ENCODE measurements at places on chromosomes 3 and 15.

- DNase-seq = no peak
Observed at GRCh38 chr3:123657568-123657967, 72.7 kb upstream of the HACD2 start.

DNA sequence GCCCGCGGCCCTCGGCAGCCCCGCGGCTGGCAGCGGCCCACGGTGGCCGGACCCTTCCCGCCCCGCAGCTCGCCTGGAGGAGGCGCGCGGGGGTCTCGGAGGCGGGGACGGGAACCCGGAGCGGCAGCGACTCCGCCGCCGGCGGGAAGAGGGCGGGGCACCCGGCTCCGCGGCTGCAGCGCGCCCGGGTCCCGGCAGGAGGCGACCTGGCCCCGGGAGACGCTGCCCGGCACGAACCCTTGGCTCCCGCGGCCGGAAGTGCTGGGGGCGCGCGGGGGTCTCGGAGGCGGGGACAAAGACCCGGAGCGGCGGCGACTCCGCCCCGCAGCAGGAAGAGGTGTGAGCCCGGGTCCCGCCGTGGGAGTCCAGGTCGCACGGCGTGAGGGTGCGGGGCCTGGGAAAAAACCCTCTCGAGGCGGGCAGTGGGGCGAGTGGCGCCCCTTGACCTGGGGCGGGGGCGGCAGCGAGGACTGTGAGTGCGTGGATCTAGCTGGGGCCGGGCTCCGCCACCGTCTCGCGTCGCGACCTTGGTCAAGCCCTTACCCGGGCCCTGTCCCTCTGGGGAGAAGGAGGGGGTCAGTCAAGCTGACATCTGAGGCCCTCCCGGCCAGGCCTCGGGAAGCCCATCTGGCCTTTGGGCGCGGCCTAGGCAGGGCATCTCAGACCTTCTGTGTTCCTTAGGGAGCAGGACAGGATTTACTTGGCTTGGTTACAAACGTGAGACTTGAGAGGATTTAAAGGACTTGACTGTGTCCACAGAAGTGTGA, at the start of gene CIB2:
TSS of gene CIB2 (minus strand) at position 151 of the 767 bp plus-strand sequence. CDS start 230 bp downstream, outside the sequence.
- DNase-seq = peak; percentile 77

DNA sequence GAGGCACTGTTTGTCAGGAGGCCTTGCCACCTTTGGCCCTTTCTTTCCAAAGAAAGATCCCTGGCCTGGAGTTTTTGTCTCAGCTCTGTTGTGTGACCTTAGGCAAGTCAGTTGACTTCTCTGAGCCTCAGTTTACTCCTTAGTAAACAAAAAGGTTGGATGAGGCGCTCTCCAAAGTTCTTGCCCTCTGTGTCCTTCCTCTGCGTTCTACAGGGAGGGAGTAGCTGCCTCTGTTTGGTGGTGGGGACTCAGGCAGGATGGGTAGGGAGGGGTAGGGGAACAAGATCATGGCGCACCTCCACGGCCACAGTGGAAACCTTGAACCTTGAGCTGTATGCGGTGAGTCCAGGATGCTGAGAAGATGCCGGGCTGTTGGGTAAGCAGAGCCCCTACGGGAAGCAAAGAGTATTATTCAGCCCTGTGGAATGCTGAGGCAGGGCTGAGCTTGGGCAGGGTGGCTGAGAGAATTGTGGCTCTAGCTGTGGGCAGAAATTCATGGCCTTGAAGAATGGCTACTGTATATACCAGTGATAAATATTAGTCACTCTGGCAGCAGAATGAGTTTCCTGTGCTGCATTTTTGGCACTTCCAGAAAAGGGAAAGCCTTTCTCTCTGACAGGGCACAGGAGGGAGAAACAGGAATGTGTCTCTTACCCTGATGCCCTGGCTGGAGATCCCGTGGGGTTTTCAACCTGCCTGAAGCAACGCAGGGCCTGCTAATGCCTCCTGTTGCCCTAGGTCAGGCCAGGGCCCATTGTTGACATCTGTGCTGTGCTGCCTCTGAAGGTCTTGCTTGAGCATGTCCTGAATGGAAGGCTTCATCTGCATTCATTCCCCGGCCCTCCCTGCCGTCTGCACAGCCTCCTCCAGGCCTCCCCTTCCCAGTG, 39.9 kb downstream of the SMAD3 start:
- no peak for DNase-seq

DNA sequence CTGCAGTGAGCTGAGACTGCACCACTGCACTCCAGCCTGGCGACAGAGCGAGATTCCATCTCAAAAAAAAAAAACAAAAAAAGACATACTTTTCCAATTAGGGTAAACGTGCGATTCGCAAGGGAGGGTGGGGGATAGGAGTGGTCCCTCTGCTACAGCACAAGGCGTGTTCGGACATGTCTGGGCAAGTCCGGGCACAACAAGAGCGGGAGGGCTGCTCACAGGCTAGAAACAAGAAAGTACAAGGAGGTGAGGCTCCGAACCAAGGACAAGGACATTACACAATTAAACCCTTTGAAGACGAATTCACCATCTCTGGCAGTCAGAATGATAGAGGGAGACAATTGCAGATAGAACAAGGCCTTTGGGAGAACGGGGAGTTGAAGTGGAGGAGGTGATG, 32.2 kb upstream of the BCL2A1 start:
- DNase-seq = no peak

- DNase-seq = no peak
Observed at GRCh38 chr15:70487387-70487740, 276.0 kb downstream of the UACA start.

Data from activated CD4-positive, alpha-beta T cell treated with anti-CD3 and anti-CD28 coated beads for 48 hours (primary cell).